HuH-7 (cell line): ENCODE measurements at places on chromosomes 6 and 20.
A peak's percentile ranks its signal among the peaks of the same experiment; 100 is the strongest.

GRCh38 chr20:55668631-55669030 lies 336.7 kb downstream of the CBLN4 start:
- DNase-seq: no peak

GRCh38 chr20:57881466-57882385 lies 171.9 kb upstream of the PMEPA1 start:
- DNase-seq: no peak

DNA sequence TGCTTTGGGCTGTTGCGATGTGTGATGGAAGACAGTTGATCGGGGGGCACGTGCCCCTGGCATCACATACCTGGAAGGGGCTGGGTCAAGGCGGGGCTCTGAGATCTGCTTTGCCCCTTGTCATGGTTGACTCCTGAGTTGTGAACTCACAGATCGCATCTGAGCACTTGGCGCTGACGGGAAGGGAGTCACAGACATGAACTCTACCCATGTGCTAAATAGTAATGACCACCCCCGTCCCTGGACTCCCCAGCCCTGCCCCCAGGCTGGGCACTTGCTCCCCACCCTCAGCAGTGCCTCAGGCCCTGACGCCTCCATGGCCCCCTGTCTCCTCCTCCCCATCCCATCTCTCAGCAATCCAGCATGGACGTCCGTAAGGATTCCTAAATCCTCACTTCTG lies 107.0 kb downstream of the SYNDIG1 start:
- DNase-seq: no peak

- no peak for DNase-seq
Observed at GRCh38 chr20:1415667-1416468, 23.0 kb upstream of the FKBP1A start.

DNA sequence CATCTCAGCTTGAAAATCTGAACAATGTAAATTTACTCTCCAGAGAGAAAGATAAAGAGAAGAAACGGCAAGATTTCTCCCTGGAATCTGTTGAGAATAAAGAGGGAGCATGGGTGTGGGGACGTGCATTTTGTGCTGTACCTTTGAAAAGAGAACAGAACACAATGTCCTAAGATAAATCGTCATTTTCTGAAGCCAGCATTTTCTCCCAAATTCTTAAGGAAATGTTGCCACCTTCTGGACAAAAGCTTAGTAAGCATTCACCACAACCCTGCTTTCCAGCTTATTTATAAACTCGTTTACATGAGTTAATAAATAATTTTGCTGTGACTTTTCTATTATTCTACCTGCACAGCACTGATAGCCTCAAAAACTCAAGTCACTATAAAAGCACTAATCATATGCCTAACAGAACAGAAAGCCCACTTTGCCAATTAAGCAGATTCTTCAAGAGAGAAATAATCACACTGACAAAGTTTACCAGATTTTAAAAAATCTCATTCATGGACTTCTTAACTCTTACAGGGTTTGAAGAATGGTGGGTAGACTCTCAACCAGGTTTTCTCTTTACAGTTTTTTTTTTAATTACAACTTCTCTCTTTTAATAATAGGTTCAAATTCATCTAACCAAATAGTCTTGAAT lies 155.8 kb downstream of the MBOAT1 start:
- DNase-seq: peak; percentile 12

DNA sequence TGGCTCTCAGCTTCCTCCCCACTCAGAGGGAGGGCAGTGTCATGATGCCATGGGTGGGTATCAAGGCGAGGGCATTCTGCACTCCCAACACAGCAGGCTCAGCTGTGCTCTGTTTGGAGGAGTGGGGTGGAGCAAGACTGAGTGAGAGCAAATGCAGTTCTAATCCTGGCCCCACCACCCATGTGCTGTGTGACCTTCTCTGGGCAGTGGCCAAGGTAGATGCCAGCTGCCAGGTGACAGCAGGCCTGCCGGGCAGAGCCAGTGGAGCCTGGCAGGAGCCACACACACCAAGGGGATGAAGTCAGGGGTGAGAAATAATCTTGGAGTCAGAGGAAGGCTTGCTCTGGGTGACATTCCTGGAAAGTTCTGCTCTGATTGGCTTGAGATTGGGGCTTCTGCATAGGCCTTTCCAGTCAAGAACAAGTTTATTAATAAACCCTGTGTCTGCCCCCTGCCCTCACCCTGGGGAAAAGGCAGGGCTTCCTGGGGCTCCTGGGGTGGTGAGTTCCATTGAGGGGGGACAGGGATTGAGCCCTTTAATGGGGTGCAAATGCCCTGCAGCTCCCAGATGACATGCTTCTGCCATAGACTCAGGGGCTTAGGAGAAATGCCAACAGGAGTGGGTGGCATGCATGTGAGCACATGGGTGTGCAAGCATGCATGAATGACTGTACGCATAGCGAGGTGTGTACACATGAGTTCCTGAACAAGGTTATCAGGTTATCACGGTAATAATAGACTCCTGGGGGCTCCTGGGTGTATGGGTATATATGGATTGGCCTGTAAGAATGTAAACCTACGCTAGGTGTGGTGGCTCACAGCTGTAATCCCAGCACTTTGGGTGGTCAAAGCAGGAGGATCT lies 134.2 kb downstream of the MRPL14 start:
- DNase-seq: no peak

- DNase-seq: no peak
Observed at GRCh38 chr20:58420798-58421496, 31.9 kb downstream of the VAPB start.

DNA sequence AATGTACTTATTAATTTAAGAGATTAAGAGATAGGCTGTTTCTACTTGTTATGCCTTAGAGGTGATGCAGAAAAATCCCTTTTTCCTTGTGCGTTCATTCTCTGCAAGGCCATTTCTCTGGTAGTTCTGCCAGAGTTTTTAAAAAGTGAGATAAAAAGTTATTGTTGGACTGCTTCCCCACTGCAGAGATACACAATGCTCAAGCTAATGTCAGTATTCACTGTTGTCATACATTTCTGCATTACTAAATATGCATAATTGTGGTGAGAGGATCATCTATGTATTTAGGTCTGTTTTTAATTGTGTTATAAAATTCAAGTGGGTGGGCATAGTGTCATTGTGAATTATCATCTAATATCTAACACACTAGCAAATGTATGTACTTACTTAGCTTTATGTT lies 600.4 kb downstream of the HTR1B start:
- no peak for DNase-seq

DNA sequence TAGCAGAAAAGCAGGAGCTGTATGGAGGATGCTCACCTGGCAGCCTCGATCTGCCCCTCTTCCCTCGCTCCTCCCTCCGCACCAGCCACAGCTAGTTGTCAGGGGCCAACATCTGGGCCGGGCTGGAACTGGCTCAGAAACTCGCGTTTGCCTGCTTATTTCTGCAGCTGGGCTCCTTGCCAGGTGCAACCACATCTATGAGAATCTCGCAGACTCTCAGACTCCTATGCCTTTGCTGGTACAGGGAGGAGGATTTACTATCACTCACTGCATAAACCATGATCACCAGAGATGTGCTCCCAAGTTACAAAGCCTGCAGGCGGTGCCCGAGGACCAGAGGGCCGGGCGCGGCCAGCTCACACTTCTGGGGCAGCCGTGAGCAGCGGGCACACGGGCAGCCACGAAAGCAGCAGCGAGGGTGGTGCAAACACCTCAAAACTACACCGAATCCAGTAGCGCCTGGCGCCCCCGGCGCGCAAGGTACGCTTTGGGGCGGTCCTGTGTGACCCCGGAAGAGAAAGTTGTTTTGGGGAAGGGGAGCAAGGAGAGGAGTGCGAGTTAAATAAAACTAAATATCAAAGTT lies 577 bp upstream of the LRRC1 start:
- DNase-seq: peak; percentile 46

DNA sequence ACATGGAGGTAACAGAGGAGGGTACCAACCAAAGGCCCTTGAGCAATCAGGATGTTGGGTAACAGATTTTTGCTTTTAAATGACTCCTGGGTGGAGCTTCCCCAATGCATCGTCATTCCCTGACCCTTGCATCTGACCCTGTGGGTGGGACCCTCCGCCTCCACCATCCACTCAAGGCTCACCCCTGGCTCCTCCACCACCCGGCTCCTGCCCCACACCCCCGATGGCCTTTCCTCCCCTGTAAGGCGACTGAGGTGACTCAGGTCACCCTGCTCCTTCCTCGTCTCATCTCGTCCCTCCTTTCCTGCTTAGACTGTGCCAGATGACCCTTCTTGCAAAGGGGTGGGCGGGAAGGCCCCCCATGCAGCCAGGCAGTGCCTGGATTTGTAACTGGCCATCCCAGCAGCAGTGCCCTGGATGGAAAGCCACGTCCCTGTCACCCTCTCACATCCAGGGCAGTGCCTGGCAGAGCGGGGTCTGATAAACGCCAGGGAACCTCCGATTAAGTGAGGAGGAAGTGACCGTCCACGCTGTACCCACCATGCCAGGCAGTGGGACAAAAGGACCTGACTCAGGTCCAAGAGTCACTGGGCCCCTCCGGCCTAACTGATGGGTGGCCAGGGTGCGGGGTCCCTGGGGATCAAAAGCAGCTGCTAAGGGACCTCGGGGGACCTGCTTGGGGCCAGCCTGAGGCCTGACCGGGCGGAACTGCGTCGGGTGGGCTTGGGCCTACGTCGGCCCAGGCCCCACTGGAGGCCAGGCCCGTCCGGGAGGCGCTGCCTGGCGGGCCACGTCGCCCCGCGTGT lies 624 bp upstream of the NPEPL1 start:
- peak; percentile 61 for DNase-seq

DNA sequence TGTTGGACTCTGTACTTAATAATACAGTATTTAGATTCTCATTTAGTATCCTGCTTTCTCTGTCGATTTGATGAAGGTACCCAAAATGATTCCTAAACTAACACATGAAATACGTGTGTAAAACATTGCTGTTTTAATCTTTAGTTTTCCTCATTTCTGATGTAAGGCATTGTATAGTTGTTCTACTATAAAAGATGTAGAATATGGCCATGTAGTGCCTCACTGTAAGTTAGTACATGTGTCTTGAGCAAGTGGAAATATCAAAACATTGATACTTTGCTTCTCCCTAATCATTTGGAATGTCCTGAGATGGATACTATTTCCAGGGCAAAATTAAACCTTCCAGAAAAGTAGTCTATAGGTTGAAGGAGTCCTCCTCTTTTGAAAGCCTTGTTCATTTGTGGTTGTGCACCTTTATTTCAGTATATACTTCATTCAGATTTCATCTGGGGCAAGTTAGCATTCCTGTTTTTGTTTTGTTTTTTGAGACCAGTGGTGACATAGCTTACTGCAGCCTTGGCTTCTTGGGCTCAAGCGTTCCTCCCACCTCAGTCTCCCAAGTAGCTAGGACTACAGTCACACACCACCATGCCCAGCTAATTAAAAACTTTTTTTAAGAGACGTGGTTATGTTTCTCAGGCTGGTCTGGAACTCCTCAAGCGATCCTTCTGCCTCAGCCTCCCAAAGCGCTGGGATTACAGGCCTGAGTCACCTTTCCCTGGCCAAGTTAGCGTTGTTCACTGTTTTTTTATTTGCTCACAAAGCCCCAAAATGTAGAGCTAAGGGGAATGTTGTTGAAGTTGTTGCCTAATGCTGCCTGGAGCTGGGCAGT lies 11.6 kb downstream of the SRSF3 start:
- no peak for DNase-seq

- DNase-seq: no peak
Observed at GRCh38 chr6:24026050-24026449, 100.0 kb upstream of the NRSN1 start.

GRCh38 chr6:148395583-148396101 lies 53.0 kb downstream of the SASH1 start:
- DNase-seq: no peak

- DNase-seq: no peak
Observed at GRCh38 chr20:19981031-19981451, 36.1 kb upstream of the NAA20 start.

- no peak for DNase-seq
Observed at GRCh38 chr6:67237277-67237676, 1397.8 kb upstream of the ADGRB3 start.

DNA sequence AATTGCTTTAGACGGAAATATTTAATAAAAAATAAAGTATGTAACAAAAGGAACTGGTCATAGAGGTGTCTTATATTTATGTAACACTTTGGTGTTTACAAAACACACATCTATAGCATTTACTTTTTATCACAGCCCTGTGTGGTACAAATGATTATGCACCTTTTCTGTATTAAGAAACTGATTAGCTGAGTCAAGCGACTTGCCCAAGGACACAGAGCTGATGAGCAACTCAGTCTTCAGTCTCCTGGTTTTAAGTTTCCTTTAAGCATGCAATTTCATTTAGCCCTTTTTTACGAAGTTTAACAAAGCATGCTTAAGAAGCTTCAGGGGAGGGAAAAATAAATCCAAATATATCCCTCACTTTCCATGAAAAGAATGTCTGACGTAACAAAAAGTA lies 2.5 kb downstream of the DCDC2 start:
- DNase-seq: no peak

GRCh38 chr6:69571234-69571633 lies 225.6 kb downstream of the LMBRD1 start:
- DNase-seq: no peak

DNA sequence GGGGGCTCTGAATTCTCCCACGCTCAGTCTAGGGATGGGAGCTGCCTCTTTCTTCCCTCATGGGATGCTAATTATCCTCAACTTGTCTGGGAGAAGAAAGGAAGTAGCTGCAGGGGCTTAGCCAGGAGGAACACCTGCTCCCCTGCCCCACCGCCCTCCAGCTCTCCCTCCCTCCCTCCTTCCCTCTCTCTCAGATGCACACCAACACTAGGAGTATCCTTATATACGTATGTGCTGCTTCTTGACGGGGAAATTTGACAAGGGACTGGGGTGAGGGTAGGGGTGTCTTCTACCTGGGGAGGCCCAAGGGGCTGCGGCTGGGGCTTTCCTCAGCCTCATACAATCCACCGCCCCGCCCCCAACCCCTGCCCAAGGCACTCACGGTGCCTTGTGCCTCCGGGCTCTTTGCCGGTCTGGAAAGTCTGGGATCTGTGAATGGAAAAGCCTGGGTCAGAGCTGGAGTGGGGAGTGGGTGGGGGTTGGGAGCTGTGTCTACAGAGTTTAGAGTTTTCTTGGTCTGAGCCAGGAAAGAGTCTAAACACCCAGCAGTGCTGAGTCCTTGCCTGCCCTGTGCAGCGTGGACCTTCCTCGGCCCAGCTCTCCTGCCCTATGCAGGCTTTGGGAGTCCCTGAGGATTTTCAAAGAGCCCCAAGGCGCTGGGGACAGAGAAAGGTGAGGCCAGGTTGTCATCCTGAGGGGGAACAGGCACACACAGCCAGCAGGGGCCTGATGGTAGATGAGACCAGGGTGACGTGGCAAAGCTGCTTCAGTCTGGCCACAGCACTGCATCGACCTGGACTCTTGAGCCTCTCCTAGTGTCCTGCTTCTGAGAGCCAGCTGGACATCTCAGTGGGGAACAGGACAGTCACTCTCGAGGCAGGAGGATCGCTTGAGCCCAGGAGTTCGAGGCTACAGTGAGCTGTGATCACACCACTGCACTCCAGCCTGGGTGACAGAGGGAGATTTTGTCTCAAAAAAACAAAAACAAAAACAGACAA lies 29.3 kb upstream of the EMILIN3 start:
- DNase-seq: no peak

GRCh38 chr6:36127462-36128016 lies 2.8 kb upstream of the MAPK13 start:
- DNase-seq: no peak
